ENCODE measurements at places on chromosomes 13 and 19.

GRCh38 chr19:9309974-9310446 is 372 bp upstream of the ZNF699 start:
- DNase-seq = peak; percentile 95

DNA sequence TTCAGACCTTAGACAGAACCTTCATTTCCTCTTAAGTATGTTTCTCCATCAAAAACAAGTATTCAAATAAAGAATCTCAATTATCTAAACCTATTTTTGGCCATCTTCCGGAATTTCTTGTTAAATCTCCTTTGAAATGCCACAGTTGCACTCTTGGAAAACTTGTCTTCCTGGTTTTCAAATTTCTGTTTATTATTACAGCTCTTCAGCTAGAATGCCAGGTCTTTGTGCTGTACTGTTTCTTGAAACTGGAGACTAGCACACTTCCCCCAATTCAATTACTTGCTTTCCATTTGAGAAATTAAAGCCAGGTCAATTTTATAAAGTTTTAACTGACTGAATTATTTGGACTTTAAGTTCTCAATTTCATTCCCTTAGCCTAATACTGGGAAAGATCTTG is 10.2 kb downstream of the KCNRG start:
- DNase-seq = no peak

- no peak for DNase-seq
Observed at GRCh38 chr13:112819111-112819510, 129.3 kb downstream of the ATP11A start.

- no peak for DNase-seq
Observed at GRCh38 chr19:42079886-42080763, 4.2 kb downstream of the ZNF574 start.

- DNase-seq = no peak
Observed at GRCh38 chr13:105725887-105726286, 809.6 kb downstream of the EFNB2 start.

DNA sequence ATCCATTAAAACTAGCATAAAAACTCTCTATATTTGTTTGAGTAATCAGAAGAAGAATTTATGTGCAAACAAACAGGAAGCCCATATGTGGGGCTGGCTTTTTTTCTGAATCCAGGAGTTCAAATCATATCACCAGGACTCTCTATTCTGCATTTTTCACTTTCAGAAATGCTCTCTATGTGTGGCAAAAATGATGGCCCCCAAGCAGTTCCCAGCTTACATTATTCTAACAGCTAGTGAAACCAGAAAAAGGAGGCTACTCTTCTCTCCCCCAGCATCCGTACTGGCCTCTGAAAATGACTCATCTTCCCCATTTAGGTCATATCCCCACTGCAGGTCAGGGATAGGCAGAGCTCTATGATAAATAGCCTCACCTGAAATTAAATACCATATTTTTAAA is 20.4 kb downstream of the RBM26 start:
- no peak for DNase-seq

GRCh38 chr13:23919006-23919405 is 21.7 kb upstream of the C1QTNF9B start:
- no peak for DNase-seq

GRCh38 chr19:38842439-38843174 is 7.2 kb downstream of the HNRNPL start:
- DNase-seq = no peak

- DNase-seq = peak; percentile 88
Observed at GRCh38 chr19:47109541-47110375, 3.8 kb downstream of the ZC3H4 start.

DNA sequence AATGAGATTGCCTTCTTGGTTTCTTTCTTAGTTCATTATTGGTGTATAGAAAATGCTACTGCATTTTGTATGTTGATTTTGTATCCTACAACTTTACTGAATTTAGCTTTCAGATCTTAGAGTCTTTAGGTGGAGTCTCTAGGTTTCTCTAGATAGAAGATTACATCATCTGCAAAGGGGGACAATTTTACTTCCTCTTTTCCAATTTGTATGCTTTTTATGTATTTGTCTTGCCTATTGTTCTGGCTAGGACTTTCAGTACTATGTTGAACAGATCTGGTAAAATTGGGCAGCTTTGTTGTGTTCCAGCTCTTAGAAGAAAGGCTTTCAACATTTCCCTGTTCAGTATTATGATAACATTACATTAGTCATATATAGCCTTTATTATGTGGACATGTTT is 101.0 kb upstream of the SPRY2 start:
- DNase-seq = peak; percentile 54

GRCh38 chr19:3667766-3668165 is 32.5 kb downstream of the PIP5K1C start:
- DNase-seq = no peak

DNA sequence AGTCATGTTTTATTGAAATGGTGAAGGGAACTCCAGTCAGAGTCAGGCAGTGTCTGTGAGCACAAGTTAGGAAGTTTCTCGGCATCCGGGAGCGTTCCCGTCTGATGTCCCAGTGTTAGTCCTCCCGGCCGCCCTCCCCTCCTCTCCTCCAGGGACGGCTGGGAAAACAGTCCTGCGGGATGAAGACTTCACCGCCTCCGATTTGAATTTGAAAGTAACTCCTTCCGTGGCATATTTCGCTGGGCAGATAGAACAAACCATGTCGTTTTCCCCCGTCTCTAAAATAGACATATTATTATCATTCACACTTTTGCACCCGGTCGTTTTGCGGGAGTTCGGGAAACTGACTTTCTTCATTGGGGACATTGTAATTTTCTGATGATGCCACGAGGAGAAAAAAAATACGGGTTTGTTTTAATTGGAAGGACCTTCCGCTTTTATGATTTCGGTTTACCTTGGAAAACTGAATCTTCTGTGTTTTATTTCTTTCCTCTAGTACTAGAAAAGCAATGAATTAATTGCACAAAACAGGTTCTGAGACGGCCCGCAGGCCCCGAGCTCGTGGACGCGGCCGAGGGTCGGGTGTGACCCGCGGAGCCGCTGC is 76.6 kb downstream of the ZIC5 start:
- no peak for DNase-seq

DNA sequence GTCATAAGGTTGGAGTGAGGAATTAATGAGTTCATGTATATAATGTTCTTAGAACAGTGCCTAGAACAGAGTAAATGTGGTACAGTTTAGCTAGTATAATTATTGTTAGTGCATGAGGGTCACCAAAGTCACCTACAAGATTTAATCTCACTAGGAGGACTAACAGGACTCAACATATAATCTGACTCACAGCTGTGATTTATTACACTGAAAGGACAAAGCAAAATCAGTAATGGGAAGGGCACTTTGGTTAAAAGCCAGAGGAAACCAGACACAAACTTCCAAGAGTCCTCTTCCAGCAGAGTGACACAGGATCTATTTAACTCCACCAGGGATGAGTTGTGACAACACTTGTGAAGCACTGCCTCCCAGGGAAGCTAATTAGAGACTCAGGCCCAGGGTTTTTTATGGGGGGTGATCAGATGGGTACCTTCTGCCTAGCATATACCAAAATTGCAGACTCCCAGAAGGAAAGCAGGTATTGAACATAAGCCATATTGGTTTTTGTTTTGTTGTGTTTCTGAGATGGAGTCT is 341.2 kb upstream of the DACH1 start:
- DNase-seq = no peak

DNA sequence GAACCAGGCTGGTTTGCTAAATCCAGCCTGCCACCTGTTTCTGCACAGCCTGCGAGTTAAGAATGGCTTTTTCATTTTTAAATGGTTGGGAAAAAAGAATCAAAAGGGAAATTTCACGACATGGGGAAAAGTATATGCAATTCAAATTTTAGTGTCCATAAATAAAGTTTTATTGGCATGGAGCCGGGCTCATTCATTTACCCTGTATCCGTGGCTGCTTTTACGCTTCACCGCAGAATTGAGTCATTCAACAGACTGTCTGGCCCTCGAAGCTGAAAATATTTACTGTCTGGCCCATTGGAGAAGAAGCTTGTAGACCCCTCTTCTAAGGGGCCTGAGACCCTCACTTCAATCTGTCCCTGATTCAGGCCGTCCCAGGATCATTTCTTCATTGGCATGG is 26.1 kb downstream of the IER2 start:
- no peak for DNase-seq

- no peak for DNase-seq
Observed at GRCh38 chr13:73948848-73949529, 185.2 kb downstream of the KLF12 start.

DNA sequence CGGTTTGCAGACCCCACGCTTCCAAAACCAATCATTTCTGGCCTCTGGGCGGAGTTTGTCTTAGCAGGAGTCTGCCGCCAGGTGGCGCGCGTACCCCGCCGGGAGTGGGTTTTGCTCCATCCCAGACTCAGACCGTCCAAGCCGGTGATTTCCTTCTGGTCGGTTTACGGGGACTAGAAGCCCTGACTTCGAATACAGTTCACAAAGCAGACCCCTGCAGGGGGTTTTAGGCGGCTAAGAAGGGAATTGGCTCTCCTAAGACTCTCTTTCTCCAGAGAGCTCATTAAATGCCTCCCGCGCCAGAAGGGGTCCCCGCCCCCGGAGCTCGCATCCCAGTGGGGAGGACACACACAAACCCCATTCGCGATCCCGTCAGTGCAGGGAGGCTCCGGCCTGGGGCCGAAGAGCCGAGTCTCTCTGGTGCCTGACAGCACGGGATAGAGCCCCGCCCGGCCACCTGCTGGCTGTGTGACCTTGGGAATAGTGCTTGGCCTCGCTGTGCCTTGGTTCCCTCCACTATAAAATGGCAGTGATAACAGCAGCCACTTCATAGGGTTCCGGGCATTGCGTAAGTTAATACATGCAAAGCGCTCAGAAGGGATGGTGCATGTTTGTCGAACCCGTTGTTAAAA is 8.6 kb upstream of the NUP62 start:
- DNase-seq = peak; percentile 86

- DNase-seq = no peak
Observed at GRCh38 chr13:19268331-19268730, 86.7 kb upstream of the TUBA3C start.

DNA sequence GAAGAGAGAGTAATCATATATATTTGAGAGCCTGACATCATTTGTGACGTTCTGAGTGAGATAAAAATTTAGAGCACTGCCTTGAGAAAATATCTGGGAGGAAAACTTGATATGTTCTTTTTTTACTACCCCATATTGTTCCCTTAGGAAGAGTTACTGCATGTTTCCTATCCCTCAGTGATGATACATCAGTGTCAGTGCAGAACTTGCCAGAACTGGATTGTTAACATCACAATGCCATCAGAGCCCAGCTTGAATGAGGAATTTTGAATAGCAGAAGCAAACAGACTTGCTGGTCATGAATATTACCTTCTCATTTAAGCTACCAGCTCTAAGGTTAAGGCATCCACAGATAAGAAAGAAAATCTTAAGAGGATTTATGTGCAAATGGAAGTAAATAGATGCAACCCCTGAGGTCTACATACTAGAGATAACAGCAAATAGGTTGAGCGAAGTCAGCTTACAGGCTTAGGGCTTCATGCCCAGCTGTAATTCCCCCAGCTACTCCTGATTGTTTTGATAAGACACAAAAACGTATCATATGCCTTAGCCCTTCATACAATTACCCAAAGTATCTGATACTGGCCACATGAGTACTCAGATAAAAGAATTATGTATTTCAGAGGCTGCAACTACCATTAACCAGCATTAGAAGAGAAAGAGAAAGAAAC is 313.7 kb upstream of the ATXN8OS start:
- no peak for DNase-seq

DNA sequence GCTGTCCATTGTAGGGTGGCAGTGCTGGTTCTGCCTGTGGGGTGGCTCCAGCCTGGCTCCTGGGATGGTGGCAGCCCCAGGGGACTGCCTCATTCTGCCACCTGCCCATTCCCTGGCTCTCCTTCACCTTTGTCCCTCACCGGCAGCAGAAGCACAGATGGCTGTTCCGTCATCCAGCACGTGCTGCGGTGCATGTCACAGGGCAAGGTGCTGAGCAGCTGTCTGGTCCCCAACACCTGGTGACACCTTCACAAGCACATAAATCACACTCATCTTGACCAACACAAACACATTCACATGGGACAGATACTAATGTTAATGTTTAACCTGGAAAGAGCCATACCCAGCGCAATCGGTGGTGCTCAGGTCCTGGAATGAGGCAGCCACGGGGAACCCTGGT is 126.8 kb downstream of the UQCRFS1 start:
- DNase-seq = no peak

- peak; percentile 63 for DNase-seq
Observed at GRCh38 chr19:45526143-45526542, 18.9 kb downstream of the VASP start.

- no peak for DNase-seq
Observed at GRCh38 chr19:51326216-51327065, 15.0 kb downstream of the IGLON5 start.

- DNase-seq = peak; percentile 90
Observed at GRCh38 chr13:51995677-51996551, 15.3 kb downstream of the ATP7B start.

- no peak for DNase-seq
Observed at GRCh38 chr13:52734075-52734623, 5.5 kb downstream of the CNMD start.

DNA sequence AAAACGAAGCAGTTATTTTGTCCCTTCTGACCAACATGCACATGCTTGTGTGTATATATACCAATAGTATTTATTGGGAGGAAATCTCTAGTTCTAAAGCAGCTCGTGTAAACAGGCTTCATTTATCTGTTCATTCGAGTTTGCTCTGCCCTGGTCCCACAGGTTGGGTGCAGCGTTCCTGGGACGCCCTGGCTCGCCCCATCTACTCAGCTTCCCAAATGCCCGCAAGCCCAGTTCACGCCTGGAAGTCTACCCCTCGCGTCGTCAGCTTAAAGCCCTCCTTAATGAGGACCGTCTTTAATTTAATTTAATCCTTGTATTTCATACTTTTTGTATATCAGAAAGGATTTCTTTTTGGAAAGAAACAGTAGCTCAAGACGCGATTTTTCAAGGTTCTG is 604 bp downstream of the THSD1 start:
- DNase-seq = no peak

- no peak for DNase-seq
Observed at GRCh38 chr19:46124638-46125115, at the start of gene IGFL3. IGFL3 (minus strand) TSS chr19:46124688; CDS start chr19:46124649, 39 bp downstream.

DNA sequence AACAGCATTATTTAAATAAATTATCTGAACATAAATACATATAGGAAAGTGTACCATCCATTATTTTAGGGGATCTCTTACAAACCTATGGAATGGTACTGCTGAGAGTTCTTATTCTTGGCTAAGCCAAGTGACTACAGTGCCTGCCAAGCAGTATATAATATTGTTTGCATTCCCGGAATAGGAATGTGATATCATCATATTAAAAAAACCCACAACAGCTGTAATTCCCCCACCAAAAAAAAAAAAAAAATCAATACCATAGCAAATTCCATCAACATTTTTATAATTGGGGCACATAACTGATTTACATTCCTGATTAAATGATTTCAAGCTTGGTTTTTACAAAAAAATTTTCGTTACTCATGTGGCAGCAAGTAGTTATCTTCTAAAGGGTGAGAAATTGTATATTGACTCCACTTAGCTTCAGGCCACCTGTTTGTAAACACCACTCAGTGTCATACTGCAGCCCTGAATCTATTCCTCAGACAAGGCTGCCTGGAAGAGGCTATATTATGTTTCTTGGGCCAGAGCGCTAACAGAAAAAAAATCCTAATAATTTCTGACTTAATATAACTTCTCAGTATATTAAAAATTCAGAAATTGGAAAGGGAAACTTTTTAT is 278.1 kb downstream of the DNAJC15 start:
- DNase-seq = no peak

GRCh38 chr19:10408511-10409283 is 5.4 kb upstream of the CDC37 start:
- DNase-seq = no peak

- DNase-seq = peak; percentile 32
Observed at GRCh38 chr13:32941368-32941767, 74.9 kb upstream of the KL start.

Data from hematopoietic multipotent progenitor cell treated with erythropoietin and hydrocortisone succinate and interleukin-3 and kit ligand, for 6 days (in vitro differentiated cells).